ENCODE measurements at places on chromosomes 4 and X.

GRCh38 chrX:10597871-10598270, 22.5 kb downstream of the MID1 start:
- no peak for DNase-seq

- no peak for DNase-seq
These were observed 83.9 kb downstream of the QDPR start for GRCh38 chr4:17427991-17428390.

DNA sequence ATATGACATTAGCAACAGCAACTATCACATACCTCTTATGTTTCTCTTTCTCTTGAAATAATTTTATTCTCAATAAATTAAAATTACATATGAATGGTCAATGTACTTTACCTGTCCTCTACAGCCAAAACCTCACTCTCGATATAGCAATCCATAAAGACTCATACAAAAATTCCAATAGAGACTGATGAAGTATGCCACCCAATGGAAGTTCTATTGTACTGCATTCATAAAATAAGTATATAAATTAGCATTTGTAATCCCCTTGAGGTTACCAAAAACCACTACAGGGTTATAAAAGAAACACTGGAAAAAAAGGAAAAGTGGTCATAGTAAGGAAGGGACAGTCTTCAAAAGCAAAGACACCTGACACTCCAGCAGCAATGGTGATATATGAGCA, 32.8 kb downstream of the CLDN2 start:
- no peak for DNase-seq

DNA sequence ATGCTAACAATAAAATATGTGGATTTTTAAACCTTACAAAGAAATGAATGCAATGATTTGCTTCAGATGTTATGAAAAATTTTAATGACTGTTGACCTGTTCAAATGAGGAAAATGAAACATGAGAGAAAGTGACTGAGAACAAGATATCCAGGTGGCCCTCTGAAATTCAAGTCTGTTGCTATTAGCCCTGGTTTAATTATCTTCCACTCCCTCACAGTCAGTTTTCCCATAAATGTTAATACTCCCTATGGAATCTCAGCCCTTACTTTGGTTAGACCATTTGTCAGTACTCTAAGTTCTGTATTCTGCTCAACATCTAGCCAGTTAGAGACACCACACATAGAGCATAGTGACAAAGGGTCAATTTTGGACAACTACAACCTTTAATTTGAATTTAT, 327.8 kb downstream of the PDGFC start:
- DNase-seq = no peak

GRCh38 chrX:5646818-5647217, 581.8 kb downstream of the NLGN4X start:
- DNase-seq = no peak

DNA sequence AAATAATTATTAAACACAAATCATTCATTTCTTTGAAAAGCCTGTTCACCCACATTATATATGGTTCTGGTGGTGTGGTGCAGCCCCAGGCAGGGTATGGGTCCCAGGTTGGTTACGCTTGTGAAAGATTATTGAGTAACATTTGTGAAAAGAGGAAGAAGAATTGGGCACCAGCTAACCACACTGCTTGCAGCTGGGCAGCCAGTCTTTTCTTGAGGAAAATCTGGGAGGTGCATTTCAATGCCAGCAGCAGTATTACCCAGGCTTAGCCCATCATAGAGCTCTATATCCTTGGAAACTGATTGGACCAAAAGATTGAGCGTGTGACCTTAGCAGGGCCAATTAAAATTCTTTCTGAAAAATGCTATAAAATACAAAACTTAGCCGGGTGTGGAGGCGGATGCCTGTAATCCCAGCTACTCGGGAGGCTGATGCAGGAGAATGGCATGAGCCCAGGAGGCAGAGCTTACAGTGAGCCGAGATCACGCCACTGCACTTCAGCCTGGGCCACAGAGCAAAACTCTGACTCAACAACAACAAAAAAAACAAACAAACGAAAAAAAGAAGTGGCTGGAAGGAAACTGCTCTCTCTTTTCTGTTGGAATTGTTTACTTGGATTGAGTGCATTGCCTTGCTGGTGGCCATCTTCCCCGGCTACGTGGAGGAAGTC, 9.7 kb upstream of the PLAC8 start:
- no peak for DNase-seq

GRCh38 chr4:155248002-155248896, 39.8 kb downstream of the NPY2R start:
- DNase-seq = no peak

- no peak for DNase-seq
These were observed 327.8 kb downstream of the NR3C2 start for GRCh38 chr4:148114436-148114835.

GRCh38 chrX:31590581-31591114, 518.8 kb upstream of the FTHL17 start:
- no peak for DNase-seq

- DNase-seq = peak; percentile 32
These were observed 2.3 kb upstream of the RGS12 start for GRCh38 chr4:3290476-3290875.

DNA sequence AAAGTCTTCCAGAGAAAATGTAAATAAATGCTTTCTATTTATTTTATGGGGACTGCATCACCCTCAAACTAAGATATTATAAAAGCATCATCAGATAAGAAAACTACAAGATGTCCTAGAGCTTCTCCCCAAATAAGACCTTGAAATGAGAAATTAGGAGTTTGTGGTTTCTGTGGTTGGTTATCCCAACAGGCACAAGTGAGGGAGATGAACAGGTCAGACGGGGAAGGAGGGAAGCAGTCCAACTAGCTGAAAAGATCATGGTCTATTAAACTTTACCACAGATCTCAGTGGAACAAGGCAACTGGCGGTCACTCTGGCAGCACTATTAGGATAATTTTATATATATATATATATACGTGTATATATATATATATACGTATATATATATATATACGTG, 319.3 kb upstream of the GRID2 start:
- DNase-seq = no peak

- peak; percentile 88 for DNase-seq
These were observed 64.6 kb upstream of the ENPP6 start for GRCh38 chr4:184282251-184282713.

- no peak for DNase-seq
These were observed 55.3 kb downstream of the SH2D1A start for GRCh38 chrX:124401696-124402095.

- no peak for DNase-seq
These were observed 520.4 kb downstream of the BCOR start for GRCh38 chrX:39577206-39577984.

GRCh38 chr4:16238327-16238726, 12.1 kb upstream of the TAPT1 start:
- no peak for DNase-seq

GRCh38 chrX:23952984-23953907, 45.4 kb downstream of the CXorf58 start:
- peak; percentile 73 for DNase-seq

DNA sequence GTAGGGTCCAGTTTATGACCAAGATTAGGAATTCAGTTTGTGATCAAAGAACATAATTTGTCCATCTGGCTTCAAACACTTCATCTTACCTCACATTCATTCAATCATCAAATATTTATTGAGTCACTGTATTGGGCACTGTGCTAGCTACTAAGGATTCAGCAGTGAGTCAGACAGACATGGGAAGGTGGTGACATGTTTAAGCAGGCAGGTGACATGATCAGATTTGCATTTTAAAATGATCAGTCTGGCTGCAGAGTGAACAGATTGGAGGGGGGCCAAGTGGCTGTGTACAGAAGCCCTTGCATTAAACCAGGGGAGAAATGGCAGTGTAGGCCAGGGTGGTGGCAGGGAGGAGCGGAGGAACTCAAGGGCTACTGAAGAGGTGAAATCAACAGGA, 25.1 kb upstream of the APLN start:
- DNase-seq = no peak

DNA sequence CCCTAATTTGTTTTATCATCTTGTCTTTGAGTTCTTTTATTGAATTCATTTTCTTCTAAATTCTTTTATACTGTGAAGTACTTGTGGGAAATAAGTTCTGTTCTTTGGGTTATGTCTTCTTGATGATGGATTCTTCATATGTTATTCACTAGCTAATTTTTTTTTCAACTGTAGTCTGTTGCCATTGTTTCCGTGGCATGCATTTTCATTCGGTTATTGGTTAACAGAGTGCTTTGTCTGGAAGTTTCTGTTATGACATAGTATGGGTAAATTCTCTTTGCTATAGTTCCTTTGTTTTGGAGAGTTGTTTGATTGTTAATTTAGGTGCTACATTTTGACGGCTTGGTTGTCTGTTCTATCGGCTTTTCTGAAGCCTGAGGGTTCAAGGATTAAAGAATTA, 184.9 kb upstream of the AADAT start:
- DNase-seq = no peak

DNA sequence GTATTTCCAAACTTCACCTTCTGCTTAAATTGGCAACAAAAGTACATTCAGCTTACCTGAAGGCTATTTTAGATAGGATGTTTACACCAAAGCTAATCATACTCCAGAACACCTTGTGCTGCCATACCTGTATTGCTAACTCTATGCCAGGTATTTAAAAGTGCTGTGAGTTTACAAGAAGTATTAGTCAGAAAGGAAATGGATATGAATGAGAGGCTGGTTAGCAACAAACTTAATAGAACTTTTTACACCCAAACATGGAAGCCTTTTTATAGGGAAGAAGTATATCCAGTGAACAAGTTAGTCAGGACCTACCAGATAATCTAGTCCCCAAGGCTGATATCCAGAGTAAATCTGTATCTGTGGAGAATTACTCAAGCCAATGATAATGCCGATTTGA, 131.2 kb upstream of the SPRY1 start:
- no peak for DNase-seq

DNA sequence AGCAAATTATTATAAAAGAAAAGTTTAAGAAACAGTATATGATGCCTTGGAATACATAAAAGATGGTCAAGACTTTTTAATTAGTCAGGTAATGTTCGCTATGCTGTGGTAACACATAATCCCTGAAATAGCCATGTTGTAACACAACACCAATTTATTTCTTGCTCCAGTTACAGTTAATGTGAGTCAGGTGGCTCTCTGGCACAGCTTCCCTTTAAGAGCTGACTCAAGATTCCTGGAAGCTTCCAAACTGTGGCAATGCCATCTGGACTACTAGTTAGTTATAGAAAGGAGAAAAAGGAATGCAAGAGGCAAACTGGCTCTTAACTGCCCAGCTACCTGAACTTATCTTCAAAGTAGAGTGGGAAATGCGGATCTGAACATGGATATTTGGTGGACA, 210.5 kb downstream of the CHM start:
- no peak for DNase-seq

GRCh38 chr4:8374851-8375649, 65.5 kb downstream of the ACOX3 start:
- DNase-seq = no peak

- DNase-seq = no peak
These were observed 67.9 kb downstream of the STK32B start for GRCh38 chr4:5118994-5119835.

GRCh38 chrX:72395237-72395636, 89.5 kb upstream of the CITED1 start:
- DNase-seq = no peak

DNA sequence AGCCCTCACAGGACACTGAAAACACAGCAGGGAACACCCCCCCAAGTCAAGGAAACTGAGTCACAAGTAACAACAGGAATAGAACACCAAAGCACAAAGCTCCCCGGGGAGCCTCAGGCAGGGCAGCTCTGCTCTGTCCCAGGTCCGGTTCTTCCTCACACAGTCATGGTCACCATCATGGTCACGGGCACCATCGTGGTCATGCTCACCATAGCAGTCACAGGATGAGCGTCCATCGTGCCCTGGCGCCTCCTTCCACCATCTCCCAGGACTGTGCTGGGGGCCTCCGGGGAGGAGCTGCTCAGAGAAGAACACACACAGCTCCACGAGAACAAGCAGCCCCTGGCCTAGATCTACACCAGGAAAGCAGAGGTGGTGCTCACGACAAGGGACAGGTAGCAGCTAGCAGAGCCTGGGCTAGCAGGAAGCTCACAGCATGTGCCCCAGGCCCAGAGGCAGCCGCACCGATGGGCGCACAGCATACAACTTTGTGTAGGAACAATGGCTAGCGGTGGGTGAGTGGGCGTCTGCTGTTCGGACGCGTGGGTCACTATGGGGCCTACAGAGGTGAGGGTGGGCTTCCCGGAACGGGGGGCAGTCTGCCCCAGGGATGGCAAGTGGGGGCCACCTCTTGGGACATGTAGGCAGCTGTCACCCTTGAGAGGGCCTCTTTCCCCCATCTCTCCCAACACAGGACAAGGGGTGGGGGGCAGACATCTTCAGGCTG, 3.4 kb downstream of the PNMA6F start:
- no peak for DNase-seq

DNA sequence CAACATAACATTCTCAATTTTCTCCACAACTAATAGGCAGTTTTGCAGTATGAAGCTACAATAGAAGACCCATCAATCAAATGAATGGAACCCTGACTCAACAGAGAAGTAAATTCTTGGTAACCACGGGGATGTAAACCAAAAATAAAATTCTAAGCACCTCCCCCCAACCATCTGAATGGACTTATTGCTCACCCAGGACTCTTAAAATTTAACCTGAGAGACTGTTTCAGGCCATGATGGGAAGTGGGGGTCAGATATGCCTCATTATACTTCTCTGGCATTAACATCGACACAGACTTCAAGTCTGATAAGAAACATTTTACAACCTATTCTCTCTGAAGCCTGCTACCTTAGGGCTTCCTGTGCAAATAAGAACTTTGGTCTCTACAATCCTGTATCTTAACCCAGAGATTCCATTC, 620.9 kb downstream of the TLL1 start:
- no peak for DNase-seq

- DNase-seq = no peak
These were observed 104.0 kb upstream of the MBNL3 start for GRCh38 chrX:132592880-132593279.

GRCh38 chr4:89997171-89997704, 102.6 kb downstream of the MMRN1 start:
- DNase-seq = no peak

GRCh38 chr4:147510962-147511668, 30.2 kb downstream of the EDNRA start:
- DNase-seq = no peak

DNA sequence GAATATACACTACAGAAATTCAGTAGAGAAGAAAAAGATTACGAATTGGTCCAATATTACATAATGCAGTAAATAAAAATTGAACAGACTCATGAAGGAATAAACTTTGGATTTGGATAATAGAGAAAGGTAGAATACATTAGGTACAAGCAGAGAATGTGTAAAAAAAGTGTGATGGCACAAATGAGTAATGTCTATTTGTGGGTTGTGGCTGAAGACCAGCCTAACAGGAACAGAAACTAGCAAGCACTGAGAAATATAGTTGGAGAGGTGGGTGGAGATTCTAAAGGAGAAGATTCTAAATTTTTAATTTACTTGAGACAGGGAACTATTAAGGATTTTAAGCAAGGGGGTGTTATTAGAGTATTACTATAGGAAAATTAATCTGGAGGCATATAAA, 15.2 kb upstream of the CLOCK start:
- DNase-seq = no peak

- no peak for DNase-seq
These were observed 57.3 kb downstream of the SEPTIN11 start for GRCh38 chr4:77006753-77007353.

All from activated CD8-positive, alpha-beta memory T cell treated with anti-CD3 and anti-CD28 coated beads, Interleukin-2, amount 10 ng/mL, durations not matched to agents 7 days and 5 days (primary cell).